Fibroblast of the aortic adventitia (primary cell): ENCODE measurements at places on chromosomes 1 and 21.

DNA sequence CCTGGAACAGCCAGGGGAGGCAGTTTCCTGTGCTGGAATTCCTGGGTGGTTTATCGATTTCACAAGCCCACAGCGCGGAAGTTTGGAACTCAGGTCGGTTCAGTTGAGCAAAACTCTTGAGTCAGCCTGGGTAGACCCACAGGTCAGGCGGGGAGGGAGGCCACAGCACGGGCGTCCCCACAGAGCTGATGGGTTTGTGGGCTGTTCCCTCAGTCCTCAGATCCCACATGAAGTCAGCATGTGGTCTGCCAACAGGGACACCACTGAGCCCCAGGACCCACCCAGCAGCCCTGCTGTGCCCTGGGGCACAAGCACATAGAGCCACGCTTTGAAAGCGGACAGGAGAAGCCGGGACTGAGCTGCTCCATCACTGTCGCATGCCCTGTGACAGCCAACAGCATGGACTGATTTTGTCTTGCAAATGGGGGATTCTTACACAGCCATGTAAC lies 17.4 kb downstream of the BMP8A start:
- peak; percentile 25 for DNase-seq

DNA sequence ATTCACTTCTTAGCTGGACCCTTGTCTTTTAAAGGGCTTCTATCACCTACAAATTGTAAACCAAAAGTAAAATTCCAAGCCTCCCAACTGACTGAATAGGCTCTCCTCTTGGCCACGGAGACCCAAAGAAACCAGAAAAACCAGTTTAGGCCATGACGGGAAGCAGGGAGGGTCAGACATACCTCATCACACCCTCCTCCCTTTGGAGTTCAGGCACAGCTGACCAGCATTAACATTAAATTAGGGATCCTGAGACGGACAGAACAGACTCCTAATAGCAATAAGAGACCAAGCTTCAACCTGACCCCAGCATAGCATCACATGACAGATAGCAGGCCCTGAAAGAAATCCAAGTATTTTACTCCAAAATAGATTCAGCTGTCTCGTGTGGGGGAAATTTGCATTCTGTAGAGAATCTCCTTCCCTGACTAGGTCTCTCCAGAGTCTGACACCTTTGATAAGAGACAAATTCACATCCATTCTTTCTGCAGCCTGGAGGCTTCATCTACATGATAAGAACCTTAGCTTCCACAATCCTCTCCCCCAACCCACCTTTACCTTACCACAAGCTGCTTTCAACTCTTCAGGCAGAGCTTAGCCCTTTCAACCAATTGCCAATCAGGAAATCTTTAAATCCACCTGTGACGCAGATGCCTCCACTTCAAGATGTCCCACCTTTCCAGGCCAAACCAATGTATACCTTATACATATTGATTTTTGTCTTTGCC lies 177.1 kb upstream of the RAB4A start:
- DNase-seq = no peak

DNA sequence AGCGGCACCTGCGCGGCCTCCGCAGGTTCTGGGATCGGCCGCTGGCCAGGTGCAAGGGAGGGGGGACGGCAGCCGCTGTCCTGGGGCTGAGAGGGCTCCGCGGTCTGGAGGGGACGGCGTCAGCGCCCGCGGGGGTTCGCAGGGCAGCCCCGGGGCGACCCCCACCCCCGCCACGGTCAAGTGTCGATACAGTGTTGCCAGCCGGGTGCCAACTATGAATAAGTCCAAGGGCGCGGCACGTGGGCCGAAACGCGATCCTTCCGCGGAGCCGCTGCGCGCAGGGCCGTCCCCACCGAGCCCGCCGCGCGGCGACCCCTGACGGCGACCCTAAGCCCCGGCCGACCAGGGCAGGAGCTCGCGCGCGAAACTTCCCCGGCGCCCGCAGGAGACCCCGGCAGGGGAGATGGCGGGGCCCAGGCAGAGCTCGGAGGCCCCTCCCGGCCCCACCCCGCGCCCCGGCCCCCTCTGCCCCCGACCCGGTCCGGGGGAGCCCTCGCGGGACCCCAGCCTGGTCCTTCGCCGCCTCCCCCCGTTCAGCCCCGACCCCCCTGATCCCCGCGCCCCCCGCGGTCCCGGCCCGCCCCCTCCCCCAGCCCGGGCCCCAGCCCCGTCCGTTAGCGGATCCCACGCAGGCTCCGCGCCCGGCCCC lies 586 bp upstream of the AGPAT3 start:
- DNase-seq = peak; percentile 22

- DNase-seq = no peak
These were observed 75.2 kb upstream of the S1PR1 start for GRCh38 chr1:101161619-101162018.

GRCh38 chr1:52296345-52296744 lies 69.7 kb downstream of the CC2D1B start:
- DNase-seq = peak; percentile 71

- peak; percentile 2 for DNase-seq
These were observed 28.7 kb downstream of the RSPH1 start for GRCh38 chr21:42467140-42467983.

GRCh38 chr1:17009706-17010105 lies 2.0 kb downstream of the ATP13A2 start:
- no peak for DNase-seq

DNA sequence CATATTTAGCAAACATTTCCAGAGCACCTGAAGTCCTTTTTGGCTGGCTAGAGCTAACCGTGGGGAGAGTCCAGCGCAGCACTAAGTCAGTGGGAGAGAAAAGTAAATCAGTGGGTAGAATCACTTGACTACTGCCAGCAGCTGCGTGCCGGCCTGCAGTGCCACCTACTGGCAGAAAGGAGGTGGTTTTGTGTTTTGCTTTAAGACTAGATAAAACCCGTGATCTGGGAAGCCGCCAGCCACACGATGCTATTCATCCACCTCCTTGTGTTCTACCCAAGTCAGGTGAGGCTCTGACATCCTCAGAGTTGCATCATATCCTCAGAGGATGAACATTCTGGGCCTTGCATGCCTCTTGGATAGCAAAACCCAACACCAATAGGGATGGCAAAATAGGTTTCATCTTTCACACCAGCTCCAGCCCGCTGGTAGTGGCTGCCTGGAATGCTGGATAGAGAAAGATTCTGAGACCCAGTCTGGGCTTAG lies 14.1 kb upstream of the HEYL start:
- peak; percentile 80 for DNase-seq

GRCh38 chr1:20411196-20411980 lies 74.6 kb downstream of the CAMK2N1 start:
- peak; percentile 89 for DNase-seq

DNA sequence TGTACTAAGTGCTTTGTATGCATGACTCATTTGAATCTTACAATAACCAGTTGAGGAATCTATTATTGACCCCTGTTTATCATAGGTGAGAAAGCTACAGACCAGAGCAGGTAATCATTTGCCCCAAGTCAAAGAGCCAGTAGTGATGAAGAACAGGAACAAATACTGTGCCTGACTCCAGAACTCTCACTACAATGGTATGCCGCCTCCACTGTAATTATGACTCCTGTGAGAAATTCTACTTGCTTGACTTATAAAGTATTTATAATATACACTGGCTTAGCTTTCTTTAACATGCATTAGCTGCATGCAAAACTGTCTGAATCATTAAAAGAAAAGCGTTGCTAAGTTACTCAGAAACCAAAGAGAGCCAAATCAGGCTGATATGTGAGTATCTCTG lies 92.6 kb downstream of the ZNF281 start:
- peak; percentile 42 for DNase-seq

GRCh38 chr1:91684481-91685196 lies 184.0 kb downstream of the CDC7 start:
- DNase-seq = peak; percentile 63

DNA sequence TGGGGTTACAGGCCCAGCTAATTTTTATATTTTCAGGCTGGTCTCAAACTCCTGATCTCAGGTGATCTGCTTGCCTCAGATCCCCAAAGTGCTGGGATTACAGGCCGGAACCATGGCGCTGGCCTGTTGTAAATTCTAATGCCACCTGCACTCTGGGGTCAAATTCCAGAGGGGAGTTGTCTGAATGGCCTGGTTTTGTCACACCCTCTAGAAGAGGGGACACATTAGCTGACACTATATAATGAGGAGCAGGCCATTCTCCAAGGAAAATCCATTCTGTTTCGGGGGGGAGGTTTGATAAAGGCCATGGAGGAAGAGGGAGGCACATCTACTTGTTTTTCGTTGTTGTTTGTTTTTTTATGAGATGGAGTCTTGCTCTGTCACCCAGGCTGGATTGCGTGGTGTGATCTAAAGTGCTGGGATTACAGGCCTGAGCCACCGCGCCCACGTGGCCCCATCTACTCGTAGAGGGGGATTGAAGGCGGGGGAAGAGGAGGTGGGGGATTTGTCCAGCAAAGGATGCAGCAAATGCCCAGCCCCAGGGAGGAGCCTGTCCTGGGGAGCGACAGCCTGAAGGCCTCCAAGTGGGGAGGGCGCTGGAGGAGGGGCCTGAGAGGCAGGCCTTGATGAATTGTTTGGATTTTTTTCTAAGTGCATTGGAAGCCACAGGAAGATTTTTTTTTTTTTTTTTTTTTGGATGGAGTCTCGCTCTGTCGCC lies 78.4 kb upstream of the SLC45A1 start:
- no peak for DNase-seq

- no peak for DNase-seq
These were observed 6.4 kb downstream of the DMRTA2 start for GRCh38 chr1:50416553-50417453.

GRCh38 chr1:3003941-3004270 lies 17.4 kb upstream of the ACTRT2 start:
- no peak for DNase-seq

GRCh38 chr1:85297855-85298629 lies 21.6 kb upstream of the BCL10 start:
- peak; percentile 97 for DNase-seq

DNA sequence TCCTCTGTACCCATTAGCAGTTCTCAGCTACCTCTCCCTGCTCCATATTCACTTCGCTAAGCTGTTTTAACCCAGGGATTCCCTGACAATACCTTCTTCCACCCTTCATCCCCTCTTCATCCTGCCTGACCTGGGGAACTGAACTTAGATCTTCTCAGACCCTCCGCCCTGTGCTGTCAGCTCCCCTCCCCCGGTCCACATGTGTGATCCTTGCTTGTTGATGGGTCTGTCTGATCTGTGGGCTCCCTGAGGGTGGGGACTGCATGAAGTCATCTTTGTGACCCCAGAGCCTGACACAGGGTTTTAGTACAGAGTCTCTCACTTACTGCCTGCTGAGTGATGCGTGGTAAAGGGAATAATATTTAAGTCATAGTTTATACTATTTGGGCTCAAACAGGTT lies 11.8 kb downstream of the CHAF1B start:
- no peak for DNase-seq

- no peak for DNase-seq
These were observed 25.2 kb downstream of the PRAMEF20 start for GRCh38 chr1:13435458-13435857.

DNA sequence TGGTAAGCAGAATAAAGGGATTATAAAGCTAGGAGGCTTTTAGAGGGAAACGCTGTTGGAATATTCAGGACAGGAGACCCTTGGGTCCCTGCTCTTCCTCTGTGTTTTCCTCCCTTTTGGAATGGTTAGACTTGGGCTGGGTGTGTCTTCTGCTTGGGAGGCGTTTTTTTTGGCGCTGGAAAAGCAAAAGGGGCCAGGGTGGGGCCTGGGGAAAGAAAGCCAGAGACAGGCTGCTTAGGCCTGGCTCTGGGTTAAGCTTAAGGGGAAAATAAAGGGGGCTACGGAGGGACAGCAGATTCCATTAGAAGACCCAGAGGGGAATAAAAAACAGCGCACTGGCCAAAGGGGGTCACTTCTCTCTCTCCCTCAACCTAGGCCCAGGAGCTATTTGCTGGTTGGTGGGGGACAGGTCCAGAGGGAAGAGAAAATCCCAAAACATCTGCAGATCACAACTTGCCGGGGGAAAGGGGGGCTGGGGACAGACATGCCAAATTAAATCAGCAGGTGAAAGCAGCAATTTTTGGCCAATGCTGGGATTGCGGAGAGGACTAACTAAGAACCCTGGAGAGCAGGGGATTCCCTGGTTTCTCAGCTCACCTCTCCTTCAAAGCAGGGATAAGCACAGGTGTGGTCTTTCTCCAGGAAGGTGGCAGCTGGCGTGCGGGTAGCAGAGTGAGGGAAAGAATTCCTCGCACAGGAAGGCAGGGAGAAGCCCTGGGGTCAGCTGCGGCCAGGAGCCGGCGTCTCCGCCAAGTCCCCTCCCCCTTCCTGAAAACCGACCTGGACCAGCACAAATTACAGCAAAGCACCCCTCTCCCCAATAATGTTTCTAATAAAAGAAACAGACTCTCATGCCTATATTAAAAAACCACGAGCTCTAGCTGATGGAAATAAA lies 82.2 kb upstream of the AK4 start:
- no peak for DNase-seq

GRCh38 chr1:109886827-109887226 lies 23.8 kb upstream of the CSF1 start:
- no peak for DNase-seq

GRCh38 chr1:247487057-247487456 lies 29.2 kb upstream of the OR2B11 start:
- peak; percentile 50 for DNase-seq

DNA sequence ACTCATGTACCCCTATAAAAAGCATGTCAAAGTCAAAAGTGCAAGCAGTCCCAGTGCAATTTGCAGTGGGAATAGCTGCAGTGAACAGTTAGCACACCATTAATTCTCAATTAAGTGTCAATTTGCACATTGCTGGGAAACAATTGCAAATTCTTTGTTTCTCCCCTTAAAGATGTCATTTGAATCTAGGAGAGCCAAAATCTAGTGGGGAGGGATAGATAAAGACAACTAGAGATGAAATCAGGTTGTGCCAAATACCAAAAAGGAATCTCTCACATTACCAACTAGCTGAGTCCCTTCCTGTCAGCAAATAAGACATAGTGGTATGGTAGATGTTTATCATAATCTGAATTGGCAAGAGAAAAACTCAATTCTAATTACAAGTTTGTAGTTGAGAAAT lies 330.7 kb downstream of the NUF2 start:
- DNase-seq = no peak

- no peak for DNase-seq
These were observed 111.5 kb downstream of the KCNK1 start for GRCh38 chr1:233725423-233725822.

GRCh38 chr1:5265438-5266075 lies 611.1 kb downstream of the AJAP1 start:
- DNase-seq = no peak

- DNase-seq = no peak
These were observed 127.9 kb upstream of the CACYBP start for GRCh38 chr1:174871886-174872285.

GRCh38 chr1:235147269-235147668 lies 13.8 kb downstream of the RBM34 start:
- DNase-seq = no peak

DNA sequence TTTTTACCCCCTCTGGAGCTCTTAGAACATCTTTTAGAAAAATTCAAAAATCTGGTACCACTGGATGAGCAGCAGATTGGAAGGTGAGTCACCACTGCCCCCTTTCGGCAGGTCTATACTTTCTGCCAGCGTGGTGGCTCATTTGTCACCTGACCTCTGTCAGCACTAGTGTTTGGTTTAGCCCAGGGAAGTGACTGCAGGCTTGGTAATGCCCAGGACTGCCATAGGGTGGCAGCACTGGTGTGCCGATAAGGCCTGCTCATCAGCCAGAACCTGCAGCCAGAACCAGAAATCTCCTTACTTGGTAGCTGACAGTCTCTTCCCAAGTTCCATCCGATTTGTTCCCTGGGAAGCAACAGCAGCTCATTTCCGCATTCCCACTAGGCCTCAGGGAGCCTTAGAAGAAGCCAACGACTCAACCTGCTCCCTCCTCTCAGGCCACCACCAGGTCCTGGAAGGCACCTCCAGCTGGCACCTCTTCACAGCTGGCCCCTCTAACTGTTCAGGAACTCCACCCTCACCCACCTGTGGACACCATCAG lies 6.8 kb downstream of the SMIM12 start:
- peak; percentile 94 for DNase-seq
